Activated T-cell treated with anti-CD3 and anti-CD28 coated beads, Interleukin-2, amount 50 U/mL, for 72 hours (primary cell): ENCODE measurements at places on chromosomes 5 and 9.

DNA sequence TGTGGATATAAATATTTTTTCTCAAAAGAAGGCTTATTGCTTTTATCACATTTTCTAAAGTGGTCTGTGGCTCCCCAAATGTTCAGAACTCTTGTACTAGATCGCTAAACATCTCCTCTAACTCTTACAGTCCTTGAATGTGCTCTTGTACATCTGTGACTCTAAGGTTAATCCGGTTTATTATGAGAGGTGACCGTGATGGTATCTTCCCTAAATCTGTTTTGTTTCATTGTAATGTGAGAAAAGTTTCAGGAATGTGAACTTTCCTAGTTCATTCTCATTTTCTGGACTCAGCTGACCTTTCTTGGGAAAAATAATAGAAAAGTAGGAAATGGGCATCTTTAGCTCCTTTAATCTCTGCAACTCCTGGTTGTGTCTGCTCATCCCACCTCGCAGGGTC is 94.5 kb upstream of the CD180 start:
- no peak for DNase-seq

- no peak for DNase-seq
Observed at GRCh38 chr5:157616785-157617184, 35.5 kb downstream of the SOX30 start.

DNA sequence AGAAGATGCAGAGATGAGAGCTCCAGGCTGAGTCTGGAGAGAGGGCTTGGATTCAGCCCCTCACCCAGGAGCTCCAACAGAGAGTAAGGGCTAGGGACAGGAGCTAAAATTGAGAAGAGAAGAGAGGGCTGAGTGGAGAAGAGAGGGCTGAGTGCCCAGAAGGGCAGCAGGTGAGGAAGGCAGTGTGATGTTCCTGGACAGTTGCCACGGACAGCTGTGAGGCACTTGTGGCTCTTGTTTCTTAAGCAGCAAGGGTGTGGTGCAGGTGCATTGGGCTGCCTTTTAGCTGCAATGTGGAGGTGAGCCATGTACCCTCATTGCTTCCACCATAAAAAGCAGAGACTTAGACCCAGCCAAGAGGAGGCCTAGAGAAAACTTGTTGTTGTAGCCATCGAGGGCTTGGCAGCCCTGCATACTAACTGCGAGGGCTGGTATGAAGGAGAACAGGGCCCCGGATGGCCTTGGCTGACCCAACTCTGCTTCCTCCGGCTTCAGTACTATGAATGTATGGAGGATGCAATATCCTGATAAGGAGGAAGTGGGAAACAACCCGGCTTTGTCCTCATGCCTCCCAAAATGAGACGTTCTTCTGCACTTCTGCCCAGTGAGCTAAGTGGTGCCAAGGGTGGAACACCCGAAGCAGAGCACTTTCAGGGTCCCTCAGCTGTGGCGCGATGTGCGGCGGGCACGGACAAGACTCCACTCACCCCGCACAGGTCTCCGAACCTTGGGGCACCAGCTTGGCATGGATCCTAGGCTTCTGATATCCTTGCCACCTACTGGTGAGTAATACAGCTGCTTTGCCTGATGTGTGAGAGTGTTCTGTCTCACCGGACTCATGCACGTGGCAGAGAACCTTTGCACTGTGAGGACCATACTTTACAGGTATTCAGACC is 65.2 kb downstream of the LRRC70 start:
- DNase-seq = no peak

- DNase-seq = no peak
Observed at GRCh38 chr9:125460883-125461635, 199.4 kb downstream of the GAPVD1 start.

DNA sequence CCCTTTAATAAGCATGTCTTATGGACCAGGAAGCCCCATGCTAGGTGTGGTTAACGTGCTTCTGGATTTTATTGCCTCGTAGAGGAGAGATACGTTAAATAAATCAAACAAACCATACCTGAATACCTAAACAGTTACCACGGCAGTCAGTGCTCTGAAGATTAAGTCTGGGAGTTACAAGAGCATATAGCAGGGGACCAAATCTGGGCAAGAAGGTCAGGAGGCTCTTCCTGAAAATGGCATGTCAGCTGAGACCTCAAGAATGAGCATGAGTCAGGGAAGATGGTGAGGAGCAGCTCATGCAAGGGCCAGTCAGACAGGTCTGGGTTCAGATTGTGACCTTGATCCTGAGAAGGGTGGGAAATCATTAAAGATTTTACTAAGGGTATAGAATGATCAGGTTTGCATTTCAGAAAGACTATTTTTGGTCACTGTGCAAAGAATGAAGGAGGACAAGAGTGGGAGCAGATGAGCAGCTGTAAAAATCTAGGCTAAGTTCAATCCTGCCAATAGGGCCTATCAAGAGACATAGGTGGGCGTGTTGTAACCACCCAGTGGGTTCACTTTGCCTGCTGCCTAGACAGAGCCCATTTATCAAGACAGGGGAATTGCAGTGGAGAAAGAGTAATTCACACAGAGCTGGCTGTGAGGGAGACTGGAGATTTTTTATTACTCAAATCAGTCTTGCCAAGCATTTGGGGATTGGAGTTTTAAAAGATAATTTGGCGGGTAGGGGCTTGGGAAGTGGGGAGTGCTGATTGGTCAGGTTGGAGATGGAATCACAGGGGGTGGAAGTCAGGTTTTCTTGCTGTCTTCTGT is 4.8 kb upstream of the ZNF366 start:
- no peak for DNase-seq

DNA sequence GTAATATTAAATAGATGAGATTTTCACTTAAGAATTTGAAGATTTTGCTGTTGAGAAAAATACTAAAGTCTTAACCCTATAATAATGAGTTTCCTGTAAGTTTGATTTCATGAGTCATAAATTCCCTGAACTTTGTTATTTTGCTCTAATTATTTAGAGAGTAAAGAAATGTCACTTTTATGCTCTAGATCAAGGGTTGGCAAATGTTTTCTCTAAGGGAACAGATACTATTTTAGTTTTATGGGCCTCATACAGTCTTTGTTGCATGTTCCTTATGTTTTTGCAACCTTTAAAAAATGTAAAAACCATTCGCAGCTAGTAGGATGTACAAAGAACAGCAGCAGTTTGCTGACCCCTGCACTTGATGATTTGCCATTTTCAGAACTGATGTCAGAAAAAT is 480 bp upstream of the TXNDC8 start:
- DNase-seq = no peak

GRCh38 chr9:120610975-120611689 is 31.2 kb upstream of the CDK5RAP2 start:
- DNase-seq = no peak

GRCh38 chr9:77943057-77943456 is 88.6 kb downstream of the GNAQ start:
- DNase-seq = no peak

DNA sequence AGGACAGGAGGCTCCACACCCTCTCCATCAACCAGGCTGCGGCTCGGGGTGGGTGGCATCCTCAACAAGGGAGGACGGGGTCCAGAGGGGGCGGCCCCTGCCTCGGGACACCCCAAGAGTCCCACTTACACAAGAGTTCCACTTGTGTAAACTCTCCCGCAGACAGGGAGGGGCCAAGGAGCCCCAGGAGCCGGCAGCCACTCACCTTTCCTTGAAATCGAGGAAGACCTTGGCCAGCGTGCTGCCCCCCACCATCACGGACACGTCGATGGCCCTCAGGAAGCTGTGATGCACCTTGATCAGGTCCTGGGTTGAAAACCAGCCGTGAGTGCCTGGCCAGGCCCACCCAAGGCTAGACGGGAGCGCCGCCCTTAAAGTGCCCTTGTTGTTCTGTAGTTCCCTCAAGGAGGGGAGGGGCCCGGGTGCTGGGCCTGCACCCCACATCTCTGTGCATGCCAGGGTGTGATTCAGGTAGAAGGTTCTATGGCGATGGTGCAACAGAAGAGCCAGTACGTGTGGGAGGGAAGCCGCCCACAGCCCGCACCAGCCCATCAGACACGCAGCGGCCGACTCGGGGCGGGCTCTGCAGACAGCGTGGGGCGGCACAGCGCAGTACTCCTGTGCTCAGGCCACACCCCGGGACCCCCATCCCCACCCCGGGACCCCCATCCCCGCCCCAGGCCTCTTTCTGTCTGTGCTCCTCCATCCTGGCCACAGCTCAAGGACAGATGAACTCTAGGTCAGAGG is 67.9 kb upstream of the SARDH start:
- no peak for DNase-seq

DNA sequence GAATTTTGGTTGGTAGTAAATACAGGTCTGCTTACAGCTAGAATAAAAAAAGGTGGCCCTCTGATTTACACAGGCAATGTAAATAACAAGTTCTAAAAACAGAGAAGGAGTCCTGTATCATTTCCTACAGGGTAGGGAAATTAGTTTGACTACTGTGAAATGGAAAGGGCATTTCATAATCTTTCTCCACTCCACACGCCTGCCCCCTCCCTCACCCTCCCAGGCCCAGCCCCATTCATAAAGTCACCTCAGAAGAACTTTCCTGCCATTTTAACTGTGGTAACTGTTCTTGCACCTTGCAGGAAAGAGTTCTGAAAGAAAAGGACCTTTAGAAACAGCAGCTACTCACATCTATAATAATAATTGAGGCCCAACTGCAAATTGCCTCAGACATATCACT is 69.7 kb downstream of the MEF2C start:
- DNase-seq = no peak

- no peak for DNase-seq
Observed at GRCh38 chr9:127545196-127546124, 66.6 kb upstream of the STXBP1 start.

DNA sequence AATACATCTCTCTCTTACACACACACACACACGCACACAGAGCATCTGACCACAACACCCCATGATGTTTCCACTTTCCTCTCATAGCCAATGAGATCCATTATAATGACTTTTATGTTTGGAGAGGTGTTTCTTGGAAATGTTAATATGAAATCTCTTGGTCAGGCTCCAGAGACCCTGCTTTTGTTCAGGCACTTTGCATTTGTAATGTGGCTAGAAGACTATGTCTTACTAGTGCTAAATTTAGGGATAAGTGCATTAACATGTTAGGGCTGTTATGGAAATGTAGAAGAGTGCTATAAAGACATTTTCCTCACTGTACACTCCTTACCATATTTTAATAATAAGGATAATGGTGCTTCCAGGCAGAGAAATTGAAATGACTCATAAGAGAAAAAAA is 3.8 kb downstream of the CDH9 start:
- no peak for DNase-seq

DNA sequence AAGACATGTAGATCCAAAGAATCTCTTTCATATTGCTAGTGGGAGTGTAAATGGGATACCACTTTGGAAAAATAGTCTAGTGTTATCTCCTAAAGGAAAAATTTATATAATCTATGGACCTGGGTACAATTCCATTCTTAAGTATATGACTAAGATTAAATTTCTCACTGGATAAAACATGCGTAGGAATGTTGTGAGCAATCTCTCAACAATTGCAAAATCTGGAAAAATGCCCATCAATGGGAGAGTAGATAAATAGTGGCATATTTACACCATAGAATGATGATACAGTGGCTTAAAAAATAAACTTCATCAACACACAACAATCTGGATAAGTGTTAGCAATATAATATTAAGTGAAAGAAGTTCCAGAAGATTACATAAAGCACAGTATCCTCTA is 469.5 kb downstream of the MAN2A1 start:
- DNase-seq = no peak

- peak; percentile 45 for DNase-seq
Observed at GRCh38 chr9:112061152-112061740, 113.9 kb downstream of the SUSD1 start.

DNA sequence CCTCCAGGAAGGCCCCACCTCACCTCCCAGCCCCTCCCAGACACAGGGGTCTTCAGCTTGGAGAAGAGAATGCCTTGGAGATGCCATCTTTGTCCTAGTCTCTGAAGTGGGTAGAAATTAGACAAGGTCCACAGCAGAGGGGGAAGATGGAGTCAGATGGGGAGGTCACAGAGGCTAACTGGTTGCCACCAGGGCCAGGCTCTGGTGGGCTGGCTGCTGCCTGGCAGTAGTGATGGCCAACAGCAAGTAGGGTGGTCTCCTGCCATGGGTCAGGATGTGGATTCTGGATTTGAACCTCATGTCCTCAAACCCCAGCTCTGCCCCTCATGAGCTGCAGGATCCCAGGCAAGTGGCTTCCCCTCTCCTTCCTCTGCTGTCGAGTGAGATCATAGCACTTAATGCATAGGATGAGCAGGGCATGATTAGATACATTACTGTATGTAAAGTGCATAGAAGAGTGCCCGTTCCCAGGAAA is 38.7 kb upstream of the NEK6 start:
- no peak for DNase-seq

- no peak for DNase-seq
Observed at GRCh38 chr5:120927950-120928530, 463.9 kb downstream of the PRR16 start.

DNA sequence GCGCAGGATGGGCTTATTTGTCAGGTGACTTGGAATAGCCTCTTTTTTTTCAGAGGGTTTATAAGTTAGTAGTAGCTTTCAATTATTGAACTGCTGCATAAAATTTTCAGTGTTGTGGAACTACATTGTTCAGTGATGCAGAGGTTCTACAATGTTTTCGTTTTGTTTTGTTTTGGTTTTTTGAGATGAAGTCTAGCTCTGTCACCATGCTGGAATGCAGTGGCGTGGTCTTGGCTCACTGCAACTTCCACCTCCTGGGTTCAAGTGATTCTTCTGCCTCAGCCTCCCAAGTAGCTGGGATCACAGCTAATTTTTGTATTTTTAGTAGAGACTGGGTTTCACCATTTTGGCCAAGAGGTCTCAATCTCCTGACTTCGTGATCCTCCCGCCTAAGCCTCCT is 22.0 kb downstream of the NUP188 start:
- no peak for DNase-seq

- peak; percentile 36 for DNase-seq
Observed at GRCh38 chr9:74942801-74943200, 9.9 kb downstream of the C9orf40 start.

- no peak for DNase-seq
Observed at GRCh38 chr5:145830594-145830993, 4.5 kb downstream of the PRELID2 start.

DNA sequence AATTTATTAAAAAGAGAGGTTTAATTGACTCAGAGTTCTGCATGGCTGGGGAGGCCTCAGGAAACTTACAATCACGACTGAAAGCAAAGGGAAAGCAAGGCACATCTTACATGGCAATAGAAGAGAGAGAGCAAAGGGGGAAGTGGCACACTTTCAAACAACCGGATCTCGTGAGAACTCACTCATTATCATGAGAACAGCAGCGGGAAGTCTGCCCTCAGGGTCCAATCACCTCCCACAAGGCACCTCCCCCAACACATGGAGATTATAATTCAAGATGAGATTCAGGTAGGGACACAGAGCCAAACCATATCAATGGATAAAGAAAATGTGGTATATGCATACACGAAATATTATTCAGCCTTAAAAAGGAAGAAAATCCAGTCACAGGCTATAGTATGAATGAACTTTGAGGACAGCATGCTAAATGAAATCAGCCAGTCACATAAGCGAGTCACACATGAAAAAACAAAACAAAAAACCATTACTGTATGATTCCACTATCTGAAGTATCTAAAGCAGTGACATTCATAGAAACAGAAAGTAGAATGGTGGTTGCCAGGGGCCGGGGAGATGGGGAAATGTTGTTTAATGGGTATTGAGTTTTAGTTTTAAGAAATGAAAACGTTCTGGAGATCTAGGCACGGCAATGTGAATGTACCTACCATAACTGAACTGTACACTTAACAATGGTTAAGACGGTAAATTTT is 83.4 kb upstream of the PCA3 start:
- DNase-seq = peak; percentile 17
